Stimulated activated CD4-positive, alpha-beta T cell treated with anti-CD3 and anti-CD28 coated beads, Interleukin-4, amount 100 ng/mL, for 1 hour (primary cell): ENCODE measurements at places on chromosomes 6 and 20.

DNA sequence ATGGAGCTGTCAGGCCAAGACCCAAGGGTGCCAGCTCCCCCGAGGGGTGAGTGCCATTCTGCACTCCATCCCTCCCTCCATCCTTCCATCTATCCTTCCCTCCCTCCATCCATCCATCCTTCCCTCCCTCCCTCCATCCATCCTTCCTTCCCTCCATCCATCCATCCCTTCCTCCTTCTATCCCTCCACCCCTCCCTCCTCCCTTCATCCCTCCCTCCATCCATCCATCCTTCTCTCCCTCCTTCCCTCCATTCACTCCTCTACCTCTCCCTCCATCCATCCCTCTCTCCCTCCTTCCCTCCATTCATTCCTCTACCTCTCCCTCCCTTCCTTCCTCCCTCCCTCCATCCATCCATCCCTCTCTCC lies 41.3 kb upstream of the MRGBP start:
- DNase-seq, result no peak

- peak; percentile 11 for DNase-seq
These were observed at the start of gene MYL9 for GRCh38 chr20:36541227-36541767. Gene MYL9 (plus strand): TSS chr20:36541519. CDS start chr20:36544885, 3,366 bp downstream.

- no peak for DNase-seq
These were observed 120.7 kb downstream of the EDN3 start for GRCh38 chr20:59421089-59421488.

DNA sequence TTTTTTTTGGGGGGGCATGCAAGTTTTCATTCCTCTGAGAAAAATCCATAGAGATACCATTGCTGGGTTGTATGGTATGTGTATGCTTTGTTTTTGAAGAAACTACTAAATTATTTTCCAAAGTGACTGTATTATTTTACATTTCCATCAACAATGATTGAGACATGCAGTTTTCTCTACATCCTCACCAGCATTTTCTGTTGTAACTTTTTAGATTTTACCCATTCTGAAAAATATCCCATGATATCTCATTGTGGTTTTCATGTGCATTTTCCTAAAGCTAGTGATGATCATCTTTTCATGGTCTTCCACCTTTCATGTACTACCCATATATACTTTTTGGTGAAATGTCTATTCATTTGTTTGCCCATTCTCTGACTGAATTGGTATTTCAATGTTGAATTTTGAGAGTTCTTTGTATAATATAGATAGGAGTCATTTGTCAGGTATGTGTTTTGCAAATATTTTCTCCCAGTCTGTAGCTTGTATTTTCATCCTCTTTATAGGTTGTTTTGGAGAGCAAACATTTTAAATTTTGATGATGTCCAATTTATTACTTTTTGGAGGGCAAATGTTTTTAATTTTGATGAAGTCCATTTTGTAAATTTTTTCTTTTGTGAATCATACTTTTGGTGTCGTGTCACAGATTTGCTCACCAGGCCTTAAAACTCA lies 827.5 kb upstream of the CITED2 start:
- DNase-seq, result no peak

DNA sequence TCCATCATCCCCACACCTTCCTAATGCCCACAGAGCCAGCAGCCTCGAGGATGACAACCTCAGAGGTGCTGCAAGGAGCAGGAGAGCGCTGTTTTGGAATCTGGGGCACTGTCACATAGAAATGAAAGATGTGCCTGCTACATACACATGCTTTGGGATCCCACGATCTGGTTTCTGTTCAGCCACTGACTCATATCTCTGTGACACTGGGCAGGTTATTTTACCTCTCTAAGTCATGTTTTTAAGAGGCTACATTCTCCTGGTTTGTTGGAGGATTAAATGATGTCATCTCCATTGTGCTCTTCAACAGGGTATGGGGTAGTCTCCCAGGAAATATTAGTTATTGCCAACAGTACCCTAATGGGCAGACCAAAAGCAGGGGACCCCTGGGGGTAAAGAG lies 32.6 kb upstream of the TAB2 start:
- no peak for DNase-seq

DNA sequence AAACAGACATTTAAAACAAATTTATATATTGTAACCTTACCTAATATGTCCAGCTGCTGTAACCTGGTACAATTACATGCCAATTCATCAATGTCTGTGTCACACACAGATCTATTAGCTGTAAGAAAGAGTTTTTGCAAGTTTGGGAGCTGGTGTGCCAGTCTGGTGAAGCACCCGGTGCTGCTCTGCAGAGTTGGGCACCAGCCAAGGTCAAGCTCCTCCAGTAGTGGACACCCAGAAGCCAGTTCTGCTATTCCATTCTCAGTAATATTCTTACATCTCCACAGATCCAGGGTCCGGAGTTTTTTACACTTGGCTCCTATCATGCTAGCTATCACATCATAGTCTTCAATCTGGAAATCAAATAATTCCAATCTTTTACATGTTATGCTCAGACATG lies 41.0 kb downstream of the POU3F2 start:
- DNase-seq, result no peak

- DNase-seq, result no peak
These were observed 432.3 kb downstream of the DHX35 start for GRCh38 chr20:39394461-39394860.

DNA sequence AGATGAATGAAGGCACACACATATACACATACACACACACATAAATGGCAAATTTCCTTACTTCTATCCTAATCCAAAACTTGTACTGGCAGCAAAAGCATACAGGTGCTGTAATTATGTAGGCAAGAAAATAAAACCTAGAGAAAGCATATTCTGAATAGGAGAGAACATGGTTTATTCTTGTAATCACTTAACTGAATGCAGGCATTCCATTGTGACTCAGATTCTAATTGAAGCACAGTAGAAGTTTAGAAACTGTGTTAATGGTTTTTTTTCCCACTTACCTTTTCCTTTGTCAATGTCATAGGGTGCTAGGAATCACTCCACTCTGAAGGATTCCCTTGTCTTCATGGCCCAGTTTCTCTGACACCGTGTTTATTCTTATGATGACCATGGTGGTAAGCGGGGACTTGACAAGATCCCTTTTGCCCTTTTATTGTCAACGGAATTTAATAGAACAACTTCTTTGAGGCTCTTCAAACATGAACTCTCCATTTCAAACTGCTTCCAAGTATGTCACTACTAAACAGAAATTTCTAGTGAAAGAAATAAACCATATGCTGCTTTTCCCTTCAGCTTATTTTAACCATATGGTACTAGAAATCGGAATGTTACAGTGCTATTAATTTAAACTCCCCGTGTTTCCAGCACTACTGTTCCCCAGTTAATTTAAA lies 164.2 kb downstream of the OGFRL1 start:
- no peak for DNase-seq
